Large intestine (tissue), 12 donors: ENCODE measurements at places on chromosomes 16 and 17.

- H3K27ac ChIP-seq, result no peak overlapping the region
- no peak for DNase-seq
- H3K27me3 ChIP-seq, result no peaks in the 10 kb centered on the region
- no peak overlapping the region for H3K4me3 ChIP-seq
Measured at GRCh38 chr17:78697554-78698343, 84.3 kb downstream of the CYTH1 start.

GRCh38 chr17:12996357-12996756 is 21.5 kb downstream of the ELAC2 start:
- no peak overlapping the region for H3K4me3 ChIP-seq
- no peaks in the 10 kb centered on the region for H3K4me1 ChIP-seq
- H3K27me3 ChIP-seq, result no peaks in the 10 kb centered on the region
- H3K36me3 ChIP-seq, result peaks cover 90% of the 10 kb centered on the region
- no peak overlapping the region for H3K27ac ChIP-seq

DNA sequence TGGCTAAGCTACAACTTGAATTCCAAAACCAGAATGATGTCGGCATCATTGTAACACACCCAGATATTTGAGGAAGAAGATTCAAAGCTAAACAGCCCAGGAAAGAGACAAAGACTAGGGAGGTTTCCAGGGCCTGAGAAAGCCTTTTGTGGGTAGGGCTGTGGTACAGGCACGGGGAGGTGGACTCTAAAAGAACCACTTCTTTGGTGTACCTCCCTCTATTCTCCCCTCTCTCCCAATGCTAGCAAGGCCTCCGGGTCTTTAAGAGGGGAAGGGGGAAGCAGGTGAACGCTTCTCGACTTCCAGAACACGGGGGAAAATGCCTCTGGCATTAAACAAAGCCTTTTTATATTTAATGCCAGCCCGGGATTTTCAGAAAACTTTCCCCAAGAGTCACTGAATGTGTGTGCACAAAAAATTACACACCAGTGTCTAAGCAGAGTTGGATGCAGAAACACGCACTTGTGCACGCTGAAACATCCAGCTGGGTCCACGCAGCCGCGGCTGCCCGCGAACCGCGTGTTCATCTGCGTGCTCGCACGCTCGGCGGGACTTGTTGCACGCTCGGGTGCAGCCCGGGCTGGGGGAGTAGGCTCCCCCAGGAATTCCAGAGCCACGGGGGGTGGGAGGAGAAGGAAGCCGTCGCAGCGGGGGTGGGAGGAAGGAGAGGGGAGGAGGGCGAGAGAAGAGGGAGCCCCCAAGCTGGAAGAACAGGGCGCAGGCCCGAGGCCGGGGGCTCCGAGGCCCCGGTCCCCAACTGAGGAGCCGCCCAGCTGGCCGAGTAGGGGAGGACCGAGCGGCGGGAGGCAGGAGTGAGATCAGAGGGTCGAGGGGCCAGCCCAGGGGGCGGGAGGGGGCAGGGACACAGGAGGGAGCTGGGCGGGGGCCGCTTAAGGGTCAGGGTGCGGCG is 20.1 kb upstream of the ZNF423 start:
- H3K4me3 ChIP-seq, result peak overlapping the region; percentile 23
- no peaks in the 10 kb centered on the region for H3K27me3 ChIP-seq
- DNase-seq, result no peak
- peak overlapping the region; percentile 50 for H3K27ac ChIP-seq

- H3K27me3 ChIP-seq, result peaks cover 13% of the 10 kb centered on the region
- no peak overlapping the region for H3K4me3 ChIP-seq
- H3K27ac ChIP-seq, result no peak overlapping the region
- no peaks in the 10 kb centered on the region for H3K4me1 ChIP-seq
- H3K36me3 ChIP-seq, result no peaks in the 10 kb centered on the region
Measured at GRCh38 chr17:6496640-6497441, 52.6 kb downstream of the PIMREG start.

- DNase-seq, result no peak
- no peak overlapping the region for H3K4me3 ChIP-seq
- peaks cover 20% of the 10 kb centered on the region for H3K27me3 ChIP-seq
Measured at GRCh38 chr16:86956437-86956836, 360.8 kb downstream of the C16orf95 start.
